Neural progenitor cell (in vitro differentiated cells): ENCODE measurements at places on chromosomes 1 and 21. TPM values are rescaled to one million over a fixed set of nuclear protein-coding genes. Genes with fewer than 3 reads are reported as not detected.

DNA sequence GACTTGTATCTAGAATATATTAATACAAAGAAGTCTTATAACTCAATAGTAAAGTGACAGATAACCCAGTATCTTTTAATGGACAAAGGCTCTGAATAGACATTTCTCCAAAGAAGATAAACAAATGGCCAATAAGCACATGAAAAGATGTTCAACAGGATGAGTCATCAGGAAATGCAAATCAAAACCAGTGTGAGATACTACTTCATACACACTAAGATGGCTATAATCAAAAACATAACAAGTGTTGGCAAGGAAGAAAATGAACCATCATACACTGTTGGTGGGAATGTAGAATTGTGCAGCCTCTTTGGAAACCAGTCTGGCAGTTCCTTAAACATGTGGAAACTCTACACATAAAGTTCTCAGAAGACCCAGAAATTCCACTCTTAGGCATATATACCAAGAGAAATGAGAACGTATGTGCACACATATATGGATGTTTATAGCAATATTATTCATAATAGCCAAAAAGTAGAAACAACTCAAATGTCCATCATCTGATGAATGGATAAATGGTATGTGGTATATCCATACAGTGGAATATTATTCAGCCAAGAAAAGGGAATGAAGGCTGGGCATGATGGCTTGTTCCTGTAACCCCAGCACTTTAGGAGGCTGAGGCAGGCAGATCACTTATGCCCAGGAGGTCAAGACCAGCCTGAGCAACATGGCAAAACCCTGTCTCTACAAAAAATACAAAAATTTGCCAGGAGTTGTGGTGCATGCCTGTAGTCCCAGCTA is 9.9 kb upstream of the MPL start:
- no peak for DNase-seq

- no peak for DNase-seq
Observed at GRCh38 chr1:205577874-205578658, 53.7 kb downstream of the ELK4 start.

DNA sequence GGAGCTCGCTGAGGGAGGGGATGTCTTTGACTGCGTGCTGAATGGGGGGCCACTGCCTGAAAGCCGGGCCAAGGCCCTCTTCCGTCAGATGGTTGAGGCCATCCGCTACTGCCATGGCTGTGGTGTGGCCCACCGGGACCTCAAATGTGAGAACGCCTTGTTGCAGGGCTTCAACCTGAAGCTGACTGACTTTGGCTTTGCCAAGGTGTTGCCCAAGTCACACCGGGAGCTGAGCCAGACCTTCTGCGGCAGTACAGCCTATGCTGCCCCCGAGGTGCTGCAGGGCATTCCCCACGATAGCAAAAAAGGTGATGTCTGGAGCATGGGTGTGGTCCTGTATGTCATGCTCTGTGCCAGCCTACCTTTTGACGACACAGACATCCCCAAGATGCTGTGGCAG is 1.4 kb downstream of the TSSK3 start:
- no peak for DNase-seq

DNA sequence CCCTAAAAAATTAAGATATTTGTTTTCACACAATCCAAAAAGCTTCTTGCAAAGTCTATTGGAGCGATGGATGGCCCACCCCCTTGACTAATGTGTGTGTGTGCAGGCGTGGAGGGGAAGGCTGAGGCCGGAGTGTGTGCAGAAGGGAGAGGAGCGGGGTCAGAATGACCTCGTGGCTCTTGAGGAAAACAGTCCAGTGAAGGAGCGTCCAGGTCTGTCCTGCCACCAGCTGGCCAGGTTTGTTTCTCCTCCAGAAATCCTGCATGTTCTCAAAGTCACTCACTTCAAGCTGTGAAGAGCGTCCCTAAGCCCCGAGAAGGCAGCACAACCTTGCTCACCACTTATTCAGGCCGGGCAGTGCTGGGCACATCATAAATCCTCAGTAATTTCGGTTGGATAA is 69.5 kb upstream of the SSX2IP start:
- DNase-seq = no peak

GRCh38 chr1:91314643-91315042 is 90.0 kb downstream of the HFM1 start:
- no peak for DNase-seq

- DNase-seq = no peak
Observed at GRCh38 chr1:153357076-153357852, 390 bp upstream of the S100A9 start.

DNA sequence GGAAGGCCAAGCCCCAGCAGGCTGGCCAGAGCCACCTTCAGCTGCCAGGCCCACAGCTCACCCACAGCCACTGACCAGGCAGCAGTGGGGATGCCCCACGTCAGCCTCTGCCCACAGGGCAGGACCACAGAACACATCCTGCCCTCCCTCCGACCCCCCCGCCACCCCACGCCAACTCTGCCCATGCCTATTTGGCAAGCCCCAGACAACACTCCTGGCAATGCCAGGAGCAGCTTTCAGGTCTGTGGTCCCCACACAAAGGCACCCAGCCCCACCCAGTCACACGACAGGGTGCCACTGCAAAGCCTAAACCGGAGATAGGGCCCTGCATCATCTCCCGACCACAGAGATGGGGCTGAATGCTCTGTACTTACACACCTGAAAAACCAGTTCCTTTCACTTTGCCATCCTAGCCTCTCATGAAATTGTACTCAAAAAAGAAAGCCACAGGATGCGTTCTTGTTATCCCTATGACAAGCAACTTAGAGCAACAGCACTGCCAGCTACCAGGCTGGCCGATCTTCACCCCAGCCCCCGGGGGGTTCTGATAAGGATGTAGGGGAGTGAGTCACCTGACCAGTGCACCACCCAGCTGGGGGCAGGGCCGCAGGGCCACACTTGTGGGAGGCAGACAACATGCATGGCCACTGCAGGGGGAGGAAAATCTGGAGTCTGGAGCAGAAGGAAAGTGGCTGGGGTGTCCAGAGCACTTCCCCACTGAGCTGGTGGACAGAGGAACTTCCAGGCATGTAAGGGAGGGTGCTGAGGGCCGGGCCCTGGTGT is 36.2 kb downstream of the UBE2G2 start:
- no peak for DNase-seq

DNA sequence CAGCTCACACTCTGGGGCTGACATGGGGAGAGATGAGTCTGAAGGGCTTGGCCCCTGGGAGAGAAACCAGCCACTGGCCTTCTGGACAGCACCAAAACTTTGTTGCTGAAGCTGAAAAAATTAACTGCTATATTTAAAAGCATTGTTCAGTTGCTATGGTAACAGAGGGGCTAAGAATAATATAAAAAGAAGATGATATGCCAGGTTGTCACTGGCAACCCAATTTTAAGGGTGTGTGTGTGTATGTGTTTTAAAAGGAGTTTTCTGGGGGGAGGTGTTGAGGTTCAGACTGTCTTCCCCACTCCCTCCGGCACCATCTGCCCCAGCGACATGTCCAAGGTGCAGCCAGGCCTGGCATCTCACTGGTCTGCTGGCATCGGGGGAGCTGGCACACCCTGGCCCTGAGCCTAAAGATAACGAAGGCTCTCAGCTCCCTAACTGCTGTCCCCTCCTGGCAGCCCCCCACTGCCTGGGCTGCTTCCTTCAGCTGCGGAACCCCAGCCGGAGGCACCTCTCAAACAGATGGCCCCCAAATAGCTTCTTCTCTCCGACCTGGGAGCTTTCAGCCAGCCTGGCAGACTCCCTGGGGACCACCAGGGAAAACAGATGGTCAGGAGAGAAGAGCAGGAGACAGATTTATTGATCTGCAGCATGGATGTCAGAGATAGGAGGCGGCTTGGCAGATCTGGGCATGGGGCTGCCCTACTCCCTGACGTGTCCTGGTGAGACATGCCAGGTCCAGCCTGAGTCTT is 203.9 kb downstream of the HIVEP3 start:
- no peak for DNase-seq

GRCh38 chr1:231214918-231215680 is 25.9 kb upstream of the GNPAT start:
- no peak for DNase-seq

- no peak for DNase-seq
Observed at GRCh38 chr1:240683576-240683975, 71.6 kb upstream of the GREM2 start.

GRCh38 chr1:27658951-27659496 is 13.0 kb downstream of the IFI6 start:
- peak; percentile 18 for DNase-seq

GRCh38 chr21:16678429-16679160 is 834.2 kb upstream of the CXADR start:
- DNase-seq = no peak

DNA sequence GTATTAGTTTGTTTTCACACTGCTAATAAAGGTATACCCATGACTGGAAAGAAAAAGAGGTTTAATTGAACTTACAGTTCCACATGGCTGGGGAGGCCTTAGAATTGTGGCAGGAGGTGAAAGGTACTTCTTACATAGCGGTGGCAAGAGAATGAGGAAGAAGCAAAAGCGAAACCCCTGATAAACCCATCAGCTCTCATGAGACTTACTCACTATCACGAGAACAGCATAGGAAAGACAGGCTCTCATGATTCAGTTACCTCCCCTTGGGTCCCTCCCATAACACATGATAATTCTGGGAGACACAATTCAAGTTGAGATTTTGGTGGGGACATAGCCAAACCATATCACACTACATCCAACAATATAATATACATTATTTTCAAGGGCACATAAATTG is 145.7 kb upstream of the BARHL2 start:
- no peak for DNase-seq

DNA sequence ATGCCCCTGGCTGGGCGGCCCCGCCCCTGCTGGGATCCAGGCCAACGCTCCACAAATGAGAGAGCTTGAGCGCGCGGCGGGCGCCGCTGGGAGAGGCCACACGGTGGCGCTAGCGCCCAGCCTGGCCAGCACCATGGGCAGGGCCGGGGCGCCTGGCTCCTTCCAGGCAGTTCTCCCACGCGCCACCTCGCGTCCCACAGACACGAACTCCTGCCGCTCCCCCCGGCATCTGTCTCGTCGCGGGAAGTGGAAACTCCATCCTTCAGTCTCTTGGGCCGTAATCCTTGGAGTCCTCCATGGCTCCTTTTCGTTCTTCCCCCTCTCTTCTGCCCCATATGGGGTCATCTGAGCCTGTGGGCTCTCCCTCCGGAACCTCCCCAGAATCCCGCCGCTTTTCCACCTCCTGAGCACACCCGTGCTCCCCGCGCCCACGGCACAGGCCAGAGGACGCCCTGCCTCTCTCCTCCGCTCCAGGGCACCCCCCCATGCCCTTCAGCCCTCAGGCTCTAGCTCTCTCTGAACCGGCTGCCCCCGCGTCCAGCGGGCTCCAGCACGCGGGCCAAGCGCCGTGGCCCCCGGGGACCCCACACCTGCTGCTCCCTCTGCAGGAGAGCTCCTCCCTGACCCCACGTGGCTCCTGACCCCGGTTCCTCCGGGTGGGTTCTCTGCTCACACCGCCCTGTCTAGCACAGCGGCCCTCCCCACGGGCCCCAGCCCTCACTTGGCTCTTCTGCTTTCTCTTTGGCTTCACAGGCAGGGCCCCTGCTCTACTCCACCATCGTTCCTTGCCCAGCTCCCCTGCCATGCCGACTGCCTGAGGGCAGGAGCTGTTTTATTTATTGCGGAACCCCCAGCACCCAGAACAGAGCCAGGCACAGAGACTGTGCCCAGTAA is 31.9 kb upstream of the EDN2 start:
- peak; percentile 91 for DNase-seq

DNA sequence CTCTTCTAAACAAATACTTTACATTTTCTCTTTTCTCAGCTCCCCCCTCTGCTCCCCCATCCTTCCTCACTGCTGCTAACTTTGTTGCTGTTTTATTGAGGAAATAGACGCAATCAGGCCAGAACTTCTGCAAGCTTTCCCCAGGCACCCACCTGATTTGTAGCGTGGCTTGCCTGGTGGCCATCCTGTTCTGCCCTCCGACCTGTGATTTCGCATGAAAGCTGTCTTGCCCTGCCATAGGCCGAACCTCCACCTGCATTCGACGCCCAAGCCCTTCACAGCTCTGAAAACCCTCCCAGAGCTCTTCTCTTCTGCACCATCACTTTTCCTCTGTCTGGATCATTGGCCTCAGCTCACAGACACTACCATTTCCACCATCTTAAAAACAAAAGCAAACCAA is 100.6 kb downstream of the PLPP3 start:
- no peak for DNase-seq

ATP13A2 gene
- total RNA-seq = 18.8 and 46.6 TPM in 2 replicates

LCE2A gene
- not detected in 2 replicates for total RNA-seq

CRNN gene
- total RNA-seq = not detected in 2 replicates

FMO3 gene
- not detected in 2 replicates for total RNA-seq

KAZN gene
- 6.1 and 9.1 TPM in 2 replicates for total RNA-seq
